Skeletal muscle cell (primary cell): ENCODE measurements at places on chromosomes 1 and 21.

DNA sequence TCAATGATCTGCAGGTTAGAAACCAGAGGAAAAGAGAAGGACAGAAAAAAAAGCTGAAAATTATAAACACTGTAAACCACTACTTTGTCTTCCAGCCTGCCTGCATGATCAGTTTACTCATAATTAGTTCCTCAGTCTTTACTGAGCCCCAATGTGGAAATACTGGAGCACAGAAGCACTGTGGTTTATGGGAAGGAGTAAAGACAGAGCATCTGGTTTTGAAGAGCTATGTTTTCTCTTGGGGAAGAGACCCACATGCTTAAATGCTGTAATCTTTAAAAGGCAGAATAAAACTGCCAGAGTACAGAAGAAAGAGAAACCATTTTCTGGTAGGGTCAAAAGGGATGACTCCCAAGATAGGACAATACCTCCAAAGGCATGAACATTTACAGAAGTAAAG is 159.0 kb upstream of the ZNHIT6 start:
- no peak for DNase-seq

- peak; percentile 35 for DNase-seq
Measured at GRCh38 chr1:85148524-85149250, 52.1 kb downstream of the SYDE2 start.

DNA sequence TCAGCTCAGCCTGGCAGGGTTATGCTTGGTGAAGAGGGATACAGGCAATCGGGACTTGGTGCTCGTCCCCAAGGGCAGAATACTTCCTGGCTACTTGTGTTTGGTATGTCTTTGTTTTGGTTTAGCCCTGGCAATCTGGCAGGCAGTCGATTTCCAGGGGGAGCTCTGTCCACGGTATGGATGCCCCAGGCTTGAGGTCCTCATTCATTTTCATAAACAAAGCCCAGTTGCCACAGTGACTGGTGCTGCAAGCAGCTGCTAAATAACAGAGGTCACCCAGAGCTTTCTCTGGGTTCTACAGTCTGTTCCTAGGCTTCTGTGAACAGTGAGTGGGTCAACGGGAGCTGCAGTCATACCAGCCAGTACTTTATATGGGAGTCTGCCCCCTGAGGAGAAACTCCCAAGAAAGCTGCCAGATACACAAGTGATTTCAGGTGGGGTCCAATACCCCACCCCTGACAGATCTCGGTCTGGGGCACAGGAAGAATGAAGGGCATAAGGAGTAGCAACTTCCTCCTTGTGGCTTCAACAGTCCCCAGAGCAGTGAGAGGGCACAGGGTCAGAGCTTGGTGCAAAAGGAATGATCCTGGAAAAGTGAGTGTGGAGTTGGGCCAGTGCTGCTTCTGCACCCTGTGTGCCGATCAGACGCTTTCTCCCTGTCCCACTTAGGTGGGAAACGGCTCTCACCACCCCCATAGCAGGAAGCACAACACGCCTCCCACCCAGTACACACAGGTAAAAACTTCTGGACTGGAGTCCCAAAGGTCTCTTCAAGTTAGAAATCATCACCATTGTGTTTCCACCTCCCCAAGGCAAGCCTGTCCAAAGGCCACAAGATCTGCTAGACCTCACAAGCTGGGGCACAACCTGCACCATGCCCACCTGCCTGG is 55.5 kb downstream of the TGFBR3 start:
- peak; percentile 61 for DNase-seq

DNA sequence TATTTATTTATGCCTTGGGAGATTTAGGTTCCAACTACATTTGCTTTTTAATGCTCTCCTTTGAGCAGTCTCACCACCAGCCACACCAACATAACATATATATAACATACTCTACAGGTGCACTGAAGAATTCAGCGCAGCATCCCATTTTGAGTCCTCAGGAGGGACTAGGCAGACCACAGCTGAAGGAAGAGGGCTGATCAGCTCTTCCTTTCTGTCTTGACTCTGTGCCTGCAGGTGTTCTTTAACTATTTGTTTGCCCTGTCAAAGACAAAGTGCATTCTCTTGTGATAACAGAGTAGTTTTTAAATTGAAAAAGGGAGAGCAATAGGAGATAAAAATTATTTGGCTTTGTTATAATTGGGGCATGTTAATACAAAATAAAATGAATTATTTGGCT is 17.0 kb downstream of the HIPK1 start:
- no peak for DNase-seq

DNA sequence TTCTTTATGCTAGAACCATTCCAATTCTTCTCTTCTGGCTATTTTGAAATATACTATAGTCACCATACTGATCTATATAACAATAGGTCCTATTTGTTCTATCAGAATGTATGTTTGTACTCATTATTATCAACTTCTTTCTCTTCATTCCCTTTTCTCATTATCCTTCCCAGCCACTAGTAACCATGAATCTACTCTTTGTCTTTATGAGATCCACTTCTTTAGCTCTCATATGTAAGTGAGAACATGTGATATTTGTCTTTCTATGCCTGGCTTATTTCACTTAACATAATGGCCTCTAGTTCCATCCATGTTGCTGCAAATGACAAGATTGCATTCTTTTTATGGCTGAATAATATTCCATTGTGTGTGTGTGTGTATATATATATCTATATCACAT is 31.7 kb upstream of the RC3H1 start:
- no peak for DNase-seq

DNA sequence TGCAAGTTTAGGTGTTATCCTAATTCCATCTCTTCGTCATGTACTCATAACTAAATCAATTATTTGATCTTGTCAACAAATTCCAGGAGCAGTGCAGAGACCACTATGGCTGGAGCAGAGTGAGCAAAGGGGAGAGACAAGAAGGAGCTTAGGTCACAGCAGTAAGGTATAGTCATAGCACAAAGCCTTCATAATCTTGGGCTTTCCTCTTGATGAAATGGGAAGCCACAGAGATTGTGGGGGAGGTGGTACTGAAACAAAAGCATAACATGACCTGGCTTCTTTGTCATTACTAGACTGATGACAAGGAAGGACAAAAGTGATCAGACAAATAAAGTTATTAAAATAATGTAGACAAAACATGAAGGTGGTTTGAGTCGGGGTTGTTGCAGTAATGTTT is 60.1 kb upstream of the PTGS2 start:
- DNase-seq: no peak

DNA sequence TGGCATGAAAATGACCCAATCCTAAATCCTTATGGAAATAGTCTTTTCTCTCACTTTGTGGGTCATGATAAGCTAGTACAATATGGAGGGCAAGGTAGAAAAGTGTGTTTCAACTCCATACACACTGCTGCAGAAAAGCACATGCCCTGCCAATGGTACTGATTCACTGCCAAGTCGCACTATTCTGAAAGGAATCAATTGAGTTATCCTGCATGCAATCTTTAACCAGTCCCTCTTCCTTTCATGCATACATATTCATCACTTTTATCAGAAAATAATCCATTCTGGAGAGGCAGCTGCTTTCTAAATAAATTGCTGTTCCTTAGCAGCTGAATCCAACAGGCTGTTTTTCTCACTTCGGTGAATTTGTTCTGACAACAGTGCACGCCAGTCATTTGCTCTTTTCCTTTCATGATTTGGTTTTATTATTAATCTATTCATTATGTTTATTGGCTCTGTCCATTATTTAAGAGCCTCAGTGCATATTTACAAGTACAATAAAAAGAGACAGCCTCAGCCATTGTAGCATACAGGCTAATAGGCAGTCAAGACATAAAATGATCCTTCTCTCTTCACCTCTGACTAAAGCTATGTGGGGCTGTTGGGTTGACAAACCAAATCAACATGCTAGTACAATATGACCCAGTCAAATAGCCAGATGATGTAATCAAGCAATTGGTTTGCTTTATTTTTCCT is 108.8 kb downstream of the CHD1L start:
- DNase-seq: no peak

GRCh38 chr1:36248250-36248894 is 24.1 kb downstream of the THRAP3 start:
- peak; percentile 77 for DNase-seq

DNA sequence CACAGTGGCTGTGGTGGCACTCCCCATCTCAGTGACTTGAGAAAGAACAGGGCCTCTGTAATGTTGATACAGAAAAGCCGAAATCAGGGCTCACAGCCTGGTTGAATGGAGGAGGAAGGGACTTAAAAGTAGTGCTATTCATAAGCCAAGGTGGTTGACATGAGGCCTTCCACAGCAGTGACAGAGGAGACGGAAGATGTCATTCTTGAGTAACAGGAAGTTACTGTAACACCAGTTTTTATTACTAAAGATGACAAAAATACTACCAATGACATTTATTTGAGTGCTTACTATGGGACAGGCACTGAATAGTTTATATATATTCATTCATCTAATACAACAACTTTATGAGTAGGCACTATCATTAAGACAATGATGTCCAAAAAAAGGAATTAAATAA is 52.8 kb upstream of the GNG12 start:
- no peak for DNase-seq

DNA sequence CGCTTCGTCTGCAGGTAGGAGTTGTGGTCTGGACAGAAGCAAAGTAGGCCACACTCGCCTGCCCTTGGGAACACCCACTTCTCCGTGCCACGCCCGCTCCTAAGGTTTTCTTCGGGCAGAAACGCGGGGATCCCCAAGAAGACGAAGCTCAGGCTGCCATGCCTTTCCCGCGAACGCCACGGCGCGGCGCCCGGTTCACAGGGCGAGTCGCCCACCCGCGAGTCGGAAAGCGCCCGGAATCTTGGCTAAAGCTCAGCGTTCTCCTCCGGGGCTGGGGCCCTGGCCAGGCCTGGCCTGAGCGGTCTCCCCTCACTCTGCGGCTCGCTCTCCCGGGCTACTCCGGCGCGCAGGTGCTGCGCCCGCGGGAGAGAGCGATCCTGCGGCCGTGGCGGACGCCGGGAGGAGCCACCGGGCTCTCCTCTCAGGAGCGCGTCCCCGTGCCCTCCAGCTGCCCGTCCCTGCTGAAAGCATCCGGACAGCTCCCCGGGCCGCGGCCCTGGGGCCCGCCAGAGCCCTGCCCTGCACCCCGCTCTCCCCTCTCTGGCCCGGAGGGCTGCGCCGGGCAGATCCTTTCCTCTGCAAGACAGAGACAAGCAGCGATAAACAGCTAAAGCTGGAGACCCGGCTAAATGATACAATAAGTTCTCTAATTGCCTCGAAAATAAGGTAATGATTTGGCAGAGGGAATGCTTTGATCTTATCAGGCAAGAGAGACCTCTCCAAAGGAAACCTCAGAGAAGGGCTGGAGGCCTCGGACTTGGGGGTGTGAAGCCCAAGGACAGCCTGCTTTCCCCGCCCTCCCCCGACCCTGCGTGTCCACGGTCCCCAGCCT is 6.7 kb upstream of the WNT2B start:
- DNase-seq: no peak

DNA sequence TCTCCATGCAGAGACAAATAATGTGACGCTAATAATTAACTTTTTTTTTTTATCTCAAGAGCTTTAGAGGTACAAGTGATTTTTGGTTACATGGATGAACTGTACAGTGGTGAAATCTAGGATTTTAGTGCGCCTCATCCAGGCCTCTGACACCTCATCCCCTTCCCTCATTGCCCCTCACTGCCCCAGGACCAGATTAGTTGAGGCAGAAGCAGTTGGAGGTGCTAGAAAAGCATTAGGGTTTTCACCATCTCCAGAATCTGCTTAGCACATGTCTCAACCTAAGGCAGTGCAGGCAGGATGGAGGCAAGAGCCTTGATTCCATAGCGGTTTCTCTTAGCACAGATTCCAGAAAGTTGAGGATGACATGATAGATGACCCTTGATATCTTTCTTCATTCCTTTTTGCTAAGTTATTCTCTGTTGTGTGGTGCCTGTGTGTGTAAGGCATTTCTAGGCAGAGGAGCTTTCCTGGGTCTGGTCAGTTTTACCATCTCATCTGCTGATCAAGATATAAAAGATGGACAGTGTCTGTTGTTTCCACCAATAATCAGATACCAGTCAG is 16.3 kb upstream of the IL10 start:
- DNase-seq: no peak

GRCh38 chr1:212856755-212857154 is 1.3 kb upstream of the FLVCR1 start:
- DNase-seq: no peak

GRCh38 chr1:24762133-24762676 is 17.0 kb downstream of the CLIC4 start:
- no peak for DNase-seq

DNA sequence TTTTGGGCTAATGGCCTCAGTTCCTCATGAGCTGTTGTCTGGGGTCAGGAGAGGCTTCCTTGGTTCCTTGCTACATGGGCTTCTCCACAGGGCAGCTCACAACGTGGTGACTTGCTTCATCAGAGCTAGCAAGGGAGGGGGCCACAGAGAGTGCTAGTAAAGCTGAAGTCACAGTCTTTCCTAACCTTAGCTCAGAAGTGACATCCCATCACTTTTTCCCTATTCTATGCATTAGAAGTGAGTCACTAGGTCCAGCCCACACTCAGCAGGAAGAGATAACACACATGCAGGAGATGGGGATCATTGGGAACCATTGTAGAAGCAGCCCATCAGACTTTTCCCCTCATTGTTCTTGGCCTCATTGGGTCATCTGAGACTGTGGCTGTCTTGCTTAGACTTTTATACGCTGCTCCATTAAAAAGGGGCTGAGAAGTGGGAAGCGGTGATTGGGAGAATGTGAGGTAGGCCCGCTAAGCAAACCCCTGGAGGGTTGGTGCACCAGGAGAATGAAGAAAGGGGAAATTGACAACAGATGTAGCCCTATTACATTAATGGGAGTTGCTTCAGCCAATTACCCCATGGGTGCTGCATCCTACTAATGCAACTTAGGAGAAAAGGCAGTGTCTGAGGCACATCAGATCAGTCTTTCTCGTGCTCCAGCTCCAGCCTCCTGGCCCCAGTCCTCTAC is 22.1 kb upstream of the IGSF21 start:
- no peak for DNase-seq

DNA sequence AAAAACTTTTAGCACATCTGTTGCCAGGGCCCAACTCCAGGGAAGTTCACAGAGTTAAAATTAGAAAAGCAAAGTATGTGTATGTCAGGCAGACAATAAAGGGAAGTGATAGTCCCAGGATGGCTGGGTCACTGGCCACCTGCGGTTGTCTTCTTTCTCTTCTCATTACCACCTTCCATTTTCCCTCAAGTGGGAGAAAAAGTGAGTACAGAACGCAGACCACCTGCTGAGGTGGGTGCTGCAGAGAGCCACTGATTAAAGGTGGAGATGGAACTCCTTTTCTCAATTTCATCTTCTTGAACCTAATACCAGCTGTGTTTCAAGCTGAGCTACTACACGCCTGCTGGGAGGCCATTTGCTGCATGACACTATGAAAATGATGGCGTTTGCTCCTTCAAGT is 88.8 kb upstream of the PDE4B start:
- no peak for DNase-seq

DNA sequence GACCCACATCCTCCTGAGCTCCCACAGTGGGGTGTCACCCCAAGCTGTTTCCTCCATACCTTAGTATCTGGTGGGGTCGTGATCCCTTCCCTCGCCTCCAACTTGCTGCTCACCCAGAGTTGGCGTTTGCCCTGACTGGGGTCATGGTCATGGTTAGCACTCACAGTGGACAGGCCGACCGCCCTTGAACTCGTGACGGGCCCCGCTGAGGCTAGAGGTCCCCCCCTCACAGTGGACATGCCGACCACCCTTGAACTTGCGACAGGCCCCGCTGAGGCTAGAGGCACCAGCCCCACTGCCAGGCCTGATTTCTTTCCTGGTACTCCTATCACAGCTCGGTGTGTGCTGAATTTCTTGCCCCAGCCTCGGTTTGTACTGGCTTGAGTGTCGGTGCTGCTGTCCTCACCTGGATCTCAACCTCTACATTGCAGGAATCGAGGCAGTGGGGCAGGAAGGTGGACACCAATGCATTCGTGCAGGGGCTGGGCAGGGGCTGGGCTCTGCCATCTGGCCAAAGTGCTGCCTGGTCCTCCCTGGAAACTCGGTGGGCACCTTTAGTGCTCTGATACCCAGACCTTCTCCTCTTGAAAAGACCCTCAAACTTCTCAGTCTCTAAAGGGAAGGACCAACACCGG is 37.5 kb upstream of the AJAP1 start:
- no peak for DNase-seq
